Mesendoderm (in vitro differentiated cells): ENCODE measurements at places on chromosomes 16 and 17.

DNA sequence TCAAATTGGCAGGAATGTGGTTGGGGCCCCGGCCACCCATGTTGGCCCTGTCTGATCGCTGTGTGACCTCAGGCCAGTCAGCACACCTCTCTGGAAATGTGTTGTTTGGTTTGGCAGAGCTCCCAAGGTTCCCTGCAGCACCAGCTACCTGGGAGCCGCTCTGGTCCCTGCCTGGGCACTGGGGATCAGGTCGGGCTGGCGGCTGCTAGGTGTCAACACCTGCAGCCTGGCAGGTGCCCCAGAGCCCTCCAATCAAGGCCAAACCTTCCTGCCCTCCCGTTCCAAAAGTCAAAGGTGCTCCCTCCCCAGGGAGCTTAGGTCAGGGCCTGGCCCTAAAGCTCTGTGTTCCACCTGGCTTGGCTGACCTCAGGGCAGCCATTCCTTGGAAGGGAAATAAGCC lies 55.9 kb downstream of the ZDHHC7 start:
- DNase-seq, result no peak

DNA sequence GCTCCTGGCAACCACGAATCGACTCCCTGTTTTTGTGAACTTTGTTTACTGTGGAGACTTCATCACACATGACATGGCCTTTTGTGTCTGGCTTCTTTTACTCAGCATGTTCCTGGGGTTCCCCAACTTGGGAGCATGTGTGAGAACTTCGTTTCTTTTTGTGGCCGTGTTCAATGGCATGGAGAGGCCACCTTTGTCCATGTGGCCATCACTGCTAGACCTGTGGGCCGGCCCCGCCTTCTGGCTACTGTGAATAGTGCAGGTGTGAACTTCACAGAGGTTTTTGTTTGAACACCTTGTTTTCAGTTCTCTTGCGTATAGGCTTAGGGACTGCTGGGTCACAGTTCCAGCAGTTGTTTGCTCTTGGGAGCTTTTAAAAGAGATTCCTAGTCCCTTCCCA lies 5.7 kb upstream of the SLC38A8 start:
- DNase-seq, result peak; percentile 43

GRCh38 chr17:82350182-82351030 lies 8.6 kb upstream of the TEX19 start:
- no peak for DNase-seq

GRCh38 chr16:65070831-65071432 lies 50.9 kb downstream of the CDH11 start:
- peak; percentile 93 for DNase-seq

DNA sequence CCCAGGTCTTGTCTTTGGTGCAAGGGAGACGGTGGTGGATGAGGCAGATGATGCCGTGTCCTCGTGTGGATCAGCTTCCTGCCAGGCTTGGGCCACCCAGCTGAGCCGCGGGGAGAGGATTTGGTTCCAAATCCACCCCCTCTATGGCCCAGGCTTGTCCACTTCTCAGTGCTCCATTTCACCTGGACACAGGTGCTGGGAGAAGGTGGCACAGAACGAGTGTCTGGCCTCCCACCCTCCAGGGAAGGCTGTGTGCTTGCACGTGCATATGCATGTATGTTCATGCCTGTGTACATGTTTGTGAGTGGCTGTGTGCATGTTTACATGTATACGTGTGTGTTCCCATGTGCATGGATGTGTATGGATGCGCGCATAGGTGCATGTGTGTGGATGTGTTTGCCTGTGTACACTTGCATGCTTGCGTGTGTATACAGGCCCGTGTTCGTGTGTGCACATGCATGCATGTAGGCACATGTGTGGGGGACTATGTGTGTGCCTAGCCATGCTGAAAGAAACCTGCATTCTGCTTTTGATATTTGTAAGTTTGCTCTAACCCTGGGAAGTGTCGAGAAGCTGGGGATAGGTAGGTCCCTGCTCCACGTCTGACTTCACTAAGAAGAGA lies 196.3 kb downstream of the IRF8 start:
- DNase-seq, result no peak
